Chondrocyte (in vitro differentiated cells): ENCODE measurements at places on chromosomes 7 and 10. TPM values are rescaled to one million over a fixed set of nuclear protein-coding genes. Genes with fewer than 3 reads are reported as not detected.

The AKR1B15 gene
- total RNA-seq, result not detected in 3 replicates

DNA sequence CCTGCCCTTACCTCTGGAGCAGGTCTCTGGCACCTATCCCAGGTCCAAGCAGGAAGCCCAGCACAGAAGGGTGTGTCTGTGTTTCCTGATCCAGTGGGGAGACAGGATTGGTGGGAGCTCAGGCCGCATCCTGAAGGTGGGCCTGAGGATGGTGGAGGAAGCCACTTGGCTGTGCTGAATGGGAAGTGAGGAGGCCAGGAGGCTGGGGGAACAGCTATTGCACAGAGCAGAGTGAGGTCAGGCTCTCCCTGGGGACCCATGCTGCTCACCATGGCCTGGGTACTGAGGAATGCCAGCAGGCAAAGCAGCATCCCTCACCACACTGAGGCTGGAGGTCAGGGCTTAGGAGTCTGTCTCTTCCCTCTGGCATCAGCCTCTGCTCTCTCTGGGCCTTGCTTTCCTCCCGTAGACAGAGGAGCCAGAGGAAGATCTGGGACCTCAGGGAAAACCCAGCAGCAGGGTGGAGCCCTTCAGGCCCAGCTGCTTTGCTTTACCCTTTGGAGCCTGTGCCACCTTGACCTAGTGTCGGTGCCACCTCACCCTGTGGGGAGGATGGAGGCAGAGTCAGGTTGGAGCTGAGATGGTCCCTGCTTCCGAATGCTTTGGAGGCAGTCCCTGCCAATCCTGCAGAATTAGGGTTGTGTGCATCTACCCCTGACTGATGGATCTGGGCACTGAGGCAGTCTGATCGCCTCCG, 39.0 kb downstream of the CDH23 start:
- peaks cover 42% of the 10 kb centered on the region for H3K27me3 ChIP-seq
- no peak overlapping the region for H3K4me3 ChIP-seq
- no peaks in the 10 kb centered on the region for H3K36me3 ChIP-seq
- no peak overlapping the region for H3K27ac ChIP-seq
- no peak for DNase-seq

The IFIT2 gene
- 3.0 to 3.8 TPM (median 3.3 TPM) in 3 replicates for total RNA-seq

The FKBP6 gene
- total RNA-seq, result not detected in 3 replicates

GRCh38 chr7:22855049-22855392, 32.4 kb upstream of the TOMM7 start:
- peak overlapping the region; percentile 91 for H3K27ac ChIP-seq
- no peaks in the 10 kb centered on the region for H3K27me3 ChIP-seq
- peak overlapping the region; percentile 87 for H3K4me3 ChIP-seq
- peaks cover 50% of the 10 kb centered on the region for H3K4me1 ChIP-seq

The MUC3A gene
- not detected in 3 replicates for total RNA-seq

- H3K27ac ChIP-seq, result no peak overlapping the region
- H3K36me3 ChIP-seq, result peaks cover 3% of the 10 kb centered on the region
- peak overlapping the region; percentile 64 for H3K4me3 ChIP-seq
These were observed 73.9 kb upstream of the LEP start for GRCh38 chr7:128167042-128167701.

DNA sequence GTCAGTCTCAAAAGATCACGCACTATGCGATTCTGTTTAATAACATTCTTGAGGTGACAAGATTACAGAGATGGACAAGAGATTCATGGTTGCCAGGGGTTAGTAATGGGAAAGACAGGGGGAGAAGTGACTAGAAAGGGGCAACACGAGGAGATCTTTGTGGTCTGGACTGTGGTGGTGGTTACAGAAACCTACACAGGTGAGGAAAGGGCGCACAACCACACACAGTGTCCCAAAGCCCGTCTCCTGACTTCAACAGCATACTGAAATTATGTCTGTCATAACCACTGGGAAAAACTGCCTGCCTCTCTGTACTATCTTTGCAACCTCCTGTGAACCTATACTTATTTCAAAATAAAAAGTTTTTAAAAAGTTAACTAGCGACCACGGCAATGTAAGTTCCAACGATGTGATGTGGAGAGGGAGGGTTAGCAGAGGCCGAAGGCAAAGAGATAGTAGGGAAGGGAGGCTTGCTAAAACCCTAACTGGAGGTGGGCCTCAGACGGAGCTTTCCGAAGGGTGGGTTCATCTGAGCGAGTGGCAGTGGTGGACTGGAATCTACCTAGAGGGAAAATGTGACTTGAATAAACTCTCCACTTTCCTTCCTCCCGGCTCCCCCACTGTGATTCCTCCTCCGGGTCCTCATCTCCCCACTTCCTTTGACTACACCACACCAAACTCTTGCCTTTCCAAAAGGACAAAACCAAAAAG, 43.7 kb downstream of the GNA12 start:
- peak overlapping the region; percentile 95 for H3K27ac ChIP-seq
- peak overlapping the region; percentile 31 for H3K4me3 ChIP-seq
- peaks cover 94% of the 10 kb centered on the region for H3K4me1 ChIP-seq
- DNase-seq, result no peak
- H3K27me3 ChIP-seq, result no peaks in the 10 kb centered on the region

DNA sequence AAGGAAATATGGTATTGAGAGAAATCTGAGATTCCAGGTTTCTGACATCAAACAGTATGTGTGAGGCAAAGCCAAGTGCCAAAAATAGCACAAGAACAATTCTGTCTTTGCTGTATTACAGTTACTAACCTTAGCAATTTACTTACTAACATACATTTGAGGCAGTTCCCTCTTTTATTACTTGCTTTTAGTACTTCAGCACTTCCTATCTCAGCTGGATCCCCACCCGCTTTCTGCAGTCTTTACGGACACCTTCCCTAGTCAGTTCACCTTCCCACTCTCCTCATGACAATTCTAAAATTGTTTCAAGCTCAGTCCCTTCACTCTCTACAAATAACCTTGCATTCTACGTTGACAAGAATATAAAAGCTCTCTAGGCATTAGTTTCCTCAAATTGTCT, 79.2 kb downstream of the ELAPOR2 start:
- peak overlapping the region; percentile 17 for H3K27ac ChIP-seq
- no peak overlapping the region for H3K4me3 ChIP-seq
- H3K4me1 ChIP-seq, result peaks cover 20% of the 10 kb centered on the region
